Vagina (tissue), 2 donors: ENCODE measurements at places on chromosomes 1 and 21.

DNA sequence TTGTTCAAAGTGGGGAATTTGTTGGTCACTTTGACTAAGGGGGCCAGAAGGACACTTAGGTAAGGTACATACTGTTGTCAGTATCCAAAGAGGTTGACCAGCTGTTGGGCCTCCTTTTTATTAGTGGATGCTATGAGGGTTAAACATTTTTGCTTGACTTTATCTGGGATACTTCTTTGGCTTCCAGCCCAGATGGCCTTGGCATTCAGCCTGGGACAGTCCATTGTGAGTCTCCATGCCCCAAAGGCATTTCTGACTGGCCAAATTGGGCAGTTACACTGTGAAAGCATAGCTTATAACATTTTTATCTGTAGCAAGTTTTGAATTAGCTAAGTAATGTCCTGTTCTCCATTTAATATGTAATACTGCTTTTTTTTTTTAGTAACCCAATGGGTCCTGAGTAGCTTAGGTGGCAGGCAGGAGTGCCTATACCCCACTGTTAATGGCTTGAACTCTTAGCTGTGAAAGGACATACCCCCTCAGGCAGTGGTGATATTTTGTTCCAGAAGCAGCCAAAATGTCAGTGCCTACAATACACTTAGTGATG lies 35.4 kb upstream of the CD1D start:
- DNase-seq = no peak

DNA sequence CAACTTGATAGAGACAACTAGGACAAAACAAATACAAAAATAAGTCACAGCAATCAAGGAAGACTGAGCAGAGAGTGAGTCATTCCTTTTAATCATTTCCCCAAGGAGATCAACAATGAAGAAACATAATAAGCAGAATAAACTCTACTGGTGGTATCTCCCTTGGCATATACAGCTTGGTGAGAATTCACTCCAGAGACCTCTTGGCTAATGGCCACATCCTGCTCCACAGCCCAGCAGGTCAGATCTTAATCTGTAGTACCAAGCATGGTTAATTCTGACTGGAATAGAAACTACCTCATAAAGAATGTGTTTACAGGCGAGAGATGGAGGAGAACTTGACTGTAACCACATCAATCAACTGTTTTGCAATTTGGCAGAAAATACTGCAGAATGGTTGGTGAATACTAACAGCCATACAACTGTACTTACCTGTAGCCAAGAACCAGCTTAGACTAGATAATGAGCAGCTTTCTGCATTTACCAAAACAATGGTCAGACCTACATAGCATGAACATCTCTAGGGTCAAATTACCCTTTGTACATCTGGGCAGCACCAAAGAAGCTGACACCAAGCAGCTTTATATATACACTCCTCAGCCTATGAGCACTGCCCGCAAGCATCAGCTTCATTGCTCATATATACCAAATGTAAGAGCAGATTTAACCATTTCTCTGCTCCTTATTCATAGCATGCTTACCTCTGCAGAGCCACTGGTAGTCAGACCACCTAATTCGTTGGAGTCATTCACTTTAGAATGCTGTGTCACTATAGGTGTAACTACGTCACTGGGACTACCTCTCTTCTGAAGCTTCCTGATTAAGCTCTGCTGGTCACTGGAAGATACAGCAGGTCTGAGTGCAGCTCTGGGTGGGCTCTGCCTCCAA lies 51.0 kb downstream of the KIAA0319L start:
- DNase-seq = no peak

GRCh38 chr1:106785176-106785575 lies 271.3 kb upstream of the PRMT6 start:
- no peak for DNase-seq

- DNase-seq = no peak
Observed at GRCh38 chr1:207056673-207057072, 3.6 kb downstream of the PFKFB2 start.

DNA sequence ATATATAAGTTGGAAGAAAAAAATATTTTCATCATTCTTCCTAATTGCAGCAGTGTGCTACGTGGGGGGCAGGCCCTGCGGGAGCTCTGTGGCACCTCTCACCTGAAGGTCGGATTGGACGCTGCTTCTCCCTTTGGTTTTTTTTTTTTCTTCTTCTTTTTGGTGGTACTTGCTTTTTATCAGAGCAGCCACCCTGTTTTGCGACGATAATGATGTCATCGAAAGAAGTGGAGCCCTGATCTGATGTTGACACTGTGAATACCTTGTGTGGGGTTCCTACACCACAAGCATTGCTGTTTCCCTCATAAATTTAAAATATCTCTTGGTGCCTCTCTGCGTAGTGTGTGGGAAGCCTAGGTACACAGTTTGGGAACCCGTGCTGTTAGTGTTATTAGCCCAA lies 5.5 kb downstream of the TRAPPC10 start:
- no peak for DNase-seq

GRCh38 chr1:92424381-92424780 lies 62.3 kb downstream of the GFI1 start:
- no peak for DNase-seq

- no peak for DNase-seq
Observed at GRCh38 chr1:155008015-155008941, 5.7 kb downstream of the ZBTB7B start.

DNA sequence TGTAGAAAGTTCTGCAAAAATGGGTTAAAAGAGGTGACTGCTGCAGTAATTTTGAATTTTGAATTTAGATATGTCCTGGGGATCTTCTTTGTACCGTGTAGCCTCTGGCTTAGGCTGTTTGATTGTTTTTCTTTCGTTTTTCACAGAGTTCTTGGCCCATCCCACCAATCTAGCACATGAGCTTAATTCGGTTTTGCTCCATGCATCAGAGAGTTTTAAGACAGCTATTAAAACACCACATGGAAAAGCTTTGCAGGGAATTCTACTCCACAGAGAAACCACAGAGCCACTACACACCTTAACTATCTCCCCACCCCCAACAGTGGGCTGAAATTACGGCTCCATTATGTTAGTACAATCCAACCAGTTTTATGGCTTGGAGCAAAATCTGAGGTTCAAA lies 25.5 kb downstream of the SPAG17 start:
- no peak for DNase-seq

- DNase-seq = no peak
Observed at GRCh38 chr21:44299458-44300261, at the start of gene PFKL. PFKL (plus strand) TSS chr21:44300053; CDS start chr21:44300106, 53 bp downstream.

GRCh38 chr1:152386940-152387339 lies 27.1 kb downstream of the CRNN start:
- no peak for DNase-seq

DNA sequence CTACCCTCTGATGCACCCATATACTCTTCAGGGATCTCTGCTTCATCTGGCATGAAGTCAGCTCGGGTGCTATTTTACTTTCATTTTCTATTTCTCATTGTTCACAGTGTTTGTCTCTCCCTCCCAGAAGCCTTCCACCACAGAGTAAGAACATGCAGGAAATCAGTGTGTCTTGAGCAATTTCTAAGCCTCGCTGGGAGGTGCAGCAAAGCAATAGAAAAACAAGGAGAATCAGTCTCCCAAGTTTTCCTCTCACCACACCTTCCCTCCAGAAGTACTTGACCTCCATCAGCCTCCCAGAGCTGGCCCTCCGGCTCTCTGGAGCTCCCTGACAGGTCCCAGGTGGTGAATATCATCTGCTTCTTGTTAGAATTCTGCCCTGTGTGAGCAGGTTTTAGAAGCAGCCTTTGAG lies 594.7 kb upstream of the CAMK1G start:
- DNase-seq = no peak

- DNase-seq = no peak
Observed at GRCh38 chr1:235708390-235708962, 58.9 kb upstream of the GNG4 start.

GRCh38 chr1:41359211-41360073 lies 1.8 kb upstream of the FOXO6 start:
- peak; percentile 87 for DNase-seq

- DNase-seq = no peak
Observed at GRCh38 chr1:33893147-33893830, 29.4 kb downstream of the HMGB4 start.
